ENCODE measurements at places on chromosomes 5 and 9.

DNA sequence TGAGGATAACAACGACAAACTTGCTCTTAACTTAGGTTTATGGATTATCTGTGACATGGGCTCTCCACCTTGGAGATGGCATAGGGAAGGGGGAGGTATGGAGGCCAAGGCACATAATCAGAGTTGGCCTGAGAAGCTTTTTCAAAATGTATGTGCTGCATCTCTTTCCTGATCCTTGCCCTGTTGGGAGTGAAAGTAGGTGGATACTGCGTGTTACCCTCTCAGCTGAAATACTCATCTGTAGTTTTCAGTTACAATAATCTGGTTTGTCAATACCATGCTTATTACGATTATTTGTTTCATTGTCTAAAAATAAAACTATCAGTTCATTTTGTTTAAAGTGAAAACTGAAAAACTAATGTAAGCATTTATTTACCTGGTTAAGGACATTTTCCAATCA is 86.7 kb downstream of the SLC44A1 start:
- no peak for DNase-seq

DNA sequence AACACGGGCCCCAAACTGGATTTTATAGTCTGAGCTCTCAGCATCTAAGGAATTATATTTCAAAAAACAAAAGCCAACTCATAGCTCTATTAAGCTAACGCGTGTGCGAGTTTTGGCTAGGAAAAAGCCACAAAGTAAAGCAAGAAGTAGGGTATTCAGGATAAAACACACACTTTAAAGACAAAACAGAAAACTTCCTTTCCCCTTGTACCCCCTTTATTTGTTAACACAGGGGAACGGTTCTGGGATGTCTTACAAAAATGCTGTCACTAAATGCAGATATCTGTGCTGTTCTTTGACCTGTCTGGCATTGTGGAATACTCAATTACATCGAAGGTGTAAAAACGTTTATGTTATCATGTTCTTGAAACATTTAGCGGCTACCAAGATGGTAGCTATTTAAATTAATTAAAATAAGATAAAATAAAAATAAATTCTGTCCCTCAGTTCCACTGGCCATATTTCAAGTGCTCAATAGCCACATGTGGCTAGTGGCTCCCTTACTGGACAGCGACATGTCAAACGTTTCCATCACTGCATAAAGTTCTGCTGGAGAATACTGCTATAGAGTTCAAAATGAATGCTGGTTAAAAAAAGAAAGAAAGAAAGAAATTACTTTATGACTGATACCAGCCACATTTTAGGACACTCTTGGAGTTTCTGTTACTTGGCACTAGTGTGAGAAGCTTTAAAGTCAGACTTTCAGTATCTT is 7.2 kb upstream of the MEF2C start:
- no peak for DNase-seq

GRCh38 chr5:40361378-40361777 is 318.3 kb upstream of the PTGER4 start:
- no peak for DNase-seq

DNA sequence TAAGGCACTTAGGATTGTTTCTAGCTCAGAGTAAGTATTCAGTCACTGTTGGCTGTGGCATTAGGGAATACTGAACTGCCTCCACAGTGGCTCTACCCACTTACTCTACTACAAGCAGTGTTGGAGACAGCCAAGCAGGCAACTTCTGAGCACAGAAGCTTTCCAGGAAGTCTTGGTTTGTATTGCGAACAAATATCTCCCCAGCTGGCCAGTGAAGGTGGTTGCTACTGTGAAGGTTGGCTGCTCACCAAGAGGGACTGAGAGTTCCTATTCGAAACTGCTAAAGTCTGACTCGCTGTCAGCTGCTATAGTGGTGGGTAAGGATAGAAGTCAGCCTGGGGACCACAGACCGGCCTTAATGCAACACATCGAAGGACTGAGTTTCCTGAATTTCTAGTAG is 319.1 kb downstream of the KIF4B start:
- DNase-seq: no peak

GRCh38 chr9:123823194-123823947 is 106.6 kb downstream of the DENND1A start:
- DNase-seq: no peak

GRCh38 chr5:122077366-122078115 is 518 bp downstream of the LOX start:
- peak; percentile 45 for DNase-seq

- DNase-seq: no peak
These were observed 359.8 kb upstream of the FAM174A start for GRCh38 chr5:100175346-100175745.

DNA sequence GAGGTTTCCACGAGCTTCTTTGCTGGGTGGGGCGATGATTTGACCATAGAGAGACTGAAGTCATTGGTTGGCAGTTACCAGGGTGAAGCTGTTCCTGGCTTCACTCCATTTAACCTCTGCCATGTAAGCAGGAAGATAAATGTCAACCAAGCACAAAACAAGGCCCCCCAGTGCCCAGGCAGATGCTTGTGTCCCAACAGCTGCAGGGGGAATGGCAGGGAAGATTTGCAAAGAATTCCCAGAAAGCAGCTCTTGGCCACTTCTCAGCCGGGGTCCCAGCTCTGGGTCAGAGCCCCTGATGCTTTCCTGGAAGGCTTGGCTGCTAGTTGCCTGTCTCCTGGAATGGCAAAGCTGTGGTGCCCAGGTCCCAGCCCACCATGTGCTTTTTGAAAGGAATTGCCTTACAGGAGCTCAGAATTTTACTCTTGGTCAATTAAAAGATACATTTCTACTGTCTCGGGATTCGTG is 383.4 kb downstream of the ENC1 start:
- DNase-seq: no peak

- DNase-seq: no peak
These were observed 26.3 kb upstream of the FBP1 start for GRCh38 chr9:94665613-94666012.

DNA sequence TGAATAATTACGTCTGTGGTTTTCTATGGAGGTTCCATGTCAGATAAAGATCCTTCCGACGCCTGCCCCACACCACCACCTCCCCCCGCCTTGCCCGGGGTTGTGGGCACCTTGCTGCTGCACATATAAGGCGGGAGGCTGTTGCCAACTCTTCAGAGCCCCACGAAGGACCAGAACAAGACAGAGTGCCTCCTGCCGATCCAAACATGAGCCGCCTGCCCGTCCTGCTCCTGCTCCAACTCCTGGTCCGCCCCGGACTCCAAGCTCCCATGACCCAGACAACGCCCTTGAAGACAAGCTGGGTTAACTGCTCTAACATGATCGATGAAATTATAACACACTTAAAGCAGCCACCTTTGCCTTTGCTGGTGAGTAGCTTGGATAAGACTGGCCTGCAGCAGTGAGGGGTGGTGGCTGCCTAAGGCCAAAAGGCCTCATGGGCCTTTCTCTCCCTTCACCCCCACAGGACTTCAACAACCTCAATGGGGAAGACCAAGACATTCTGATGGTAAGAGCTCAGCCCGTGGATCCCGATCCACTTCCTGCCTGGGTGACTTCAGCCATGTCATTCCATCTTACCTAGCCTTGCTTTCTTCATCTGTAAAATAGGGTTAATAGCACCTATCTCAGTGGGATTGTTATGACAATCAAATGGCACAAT is at the start of gene IL3:
Gene IL3 (plus strand): TSS at position 155 of the 661 bp plus-strand sequence. CDS start 52 bp downstream, at position 207.
- no peak for DNase-seq

DNA sequence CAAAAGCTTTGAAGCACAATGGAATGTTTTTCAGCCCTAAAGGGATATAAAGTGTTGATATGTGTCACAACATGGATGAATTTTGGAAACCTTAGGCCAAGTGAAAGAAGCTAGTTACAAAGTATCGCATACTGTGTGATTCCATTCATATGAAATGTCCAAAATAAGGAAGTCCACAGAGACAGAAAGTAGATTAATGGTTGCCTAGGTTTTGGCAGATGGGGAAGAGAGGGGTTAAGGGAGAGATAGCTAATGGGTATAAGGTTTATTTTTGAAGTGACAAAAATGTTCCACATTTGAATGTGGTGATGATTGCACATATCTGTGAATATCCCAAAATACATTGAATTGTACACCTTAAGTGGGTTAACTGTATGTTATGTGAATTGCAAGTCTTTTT is 57.5 kb upstream of the MCCC2 start:
- no peak for DNase-seq

- DNase-seq: no peak
These were observed 107.5 kb downstream of the GADD45G start for GRCh38 chr9:89712283-89712682.

GRCh38 chr9:976258-976942 is at the start of gene DMRT3:
TSS of gene DMRT3 (plus strand) at chr9:976655. CDS start at chr9:977002, 347 bp downstream.
- no peak for DNase-seq

DNA sequence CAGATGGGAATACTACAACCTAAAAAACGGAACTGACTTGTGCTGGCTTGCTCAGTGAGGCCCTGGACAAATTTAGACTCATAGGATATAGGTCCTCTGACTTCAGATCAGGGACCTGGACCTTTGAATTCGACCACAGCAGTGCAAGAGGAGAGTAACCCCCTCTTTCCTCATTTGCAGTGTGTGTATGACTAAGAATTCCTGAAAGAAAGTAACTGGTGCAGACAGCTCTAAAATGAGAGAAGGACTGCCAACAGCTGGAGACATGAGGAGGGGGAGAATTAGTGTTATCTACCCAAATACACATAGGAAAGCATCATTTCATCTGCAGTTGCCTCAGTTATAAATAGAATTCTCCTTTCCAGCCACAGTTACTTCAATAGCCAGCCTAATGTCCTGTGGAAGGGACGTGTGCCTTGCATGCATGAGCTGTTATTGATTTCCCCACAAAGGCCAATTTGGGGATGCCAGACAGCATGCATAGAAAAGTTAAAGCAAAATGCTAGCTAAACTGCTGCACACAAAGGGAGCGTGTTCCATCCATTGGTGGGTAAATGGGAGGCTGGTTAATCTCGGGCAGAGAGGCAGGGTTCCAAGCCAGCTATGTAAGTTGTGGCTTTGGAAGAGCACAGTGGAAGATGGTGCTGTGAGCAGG is 442.7 kb downstream of the CDK5RAP2 start:
- no peak for DNase-seq

- DNase-seq: no peak
These were observed 22.6 kb downstream of the FGF1 start for GRCh38 chr5:142663246-142663645.

- no peak for DNase-seq
These were observed 12.2 kb upstream of the RAPGEF6 start for GRCh38 chr5:131647048-131647769.

DNA sequence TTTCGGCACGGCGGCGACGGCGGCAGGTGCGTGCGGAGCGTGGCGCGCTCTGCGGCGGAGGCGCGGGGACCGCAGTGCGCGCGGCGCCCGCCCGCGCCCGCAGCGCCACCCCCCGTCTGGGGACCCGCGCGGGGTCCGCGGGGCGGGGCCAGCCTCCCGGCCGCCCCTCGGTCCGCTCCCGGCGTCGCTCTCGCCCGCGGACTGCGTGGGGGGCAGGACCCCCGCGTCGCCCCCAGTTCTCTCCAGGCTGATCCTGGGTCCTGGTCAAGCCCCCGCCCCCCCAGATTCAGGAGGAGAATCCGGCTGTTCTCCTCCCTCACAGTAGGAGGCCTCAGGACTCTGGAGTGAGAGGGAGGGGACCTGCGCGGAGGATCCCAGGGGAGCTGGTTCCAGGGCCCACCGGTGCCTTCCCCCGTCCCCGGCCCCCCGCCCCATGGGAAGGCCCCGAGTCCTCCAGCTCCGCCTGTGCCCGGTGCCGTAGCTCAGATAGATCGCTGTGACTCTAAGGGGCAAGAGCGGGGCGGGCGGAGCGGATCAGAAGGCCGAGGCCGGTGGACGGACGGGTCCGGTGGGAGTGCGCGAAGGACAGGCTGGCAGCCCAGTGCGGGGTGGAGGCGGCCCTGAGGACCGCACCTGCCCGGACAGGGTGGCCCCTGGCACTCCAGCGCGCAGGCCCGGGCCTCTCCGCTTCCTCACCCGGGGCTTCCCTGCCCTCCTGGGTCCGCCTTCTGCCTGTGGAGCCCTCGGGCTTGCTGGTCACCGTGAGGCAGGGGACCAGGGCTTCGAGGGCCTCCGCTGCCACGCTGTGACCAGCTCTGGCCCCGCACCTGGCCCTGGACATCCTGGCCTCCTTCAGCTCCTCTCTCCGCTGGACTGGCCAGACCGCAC is at the start of gene RNF208:
Gene RNF208 (minus strand): TSS at position 51 of the 888 bp plus-strand sequence. CDS start 1,028 bp downstream, outside the sequence.
- DNase-seq: peak; percentile 32

DNA sequence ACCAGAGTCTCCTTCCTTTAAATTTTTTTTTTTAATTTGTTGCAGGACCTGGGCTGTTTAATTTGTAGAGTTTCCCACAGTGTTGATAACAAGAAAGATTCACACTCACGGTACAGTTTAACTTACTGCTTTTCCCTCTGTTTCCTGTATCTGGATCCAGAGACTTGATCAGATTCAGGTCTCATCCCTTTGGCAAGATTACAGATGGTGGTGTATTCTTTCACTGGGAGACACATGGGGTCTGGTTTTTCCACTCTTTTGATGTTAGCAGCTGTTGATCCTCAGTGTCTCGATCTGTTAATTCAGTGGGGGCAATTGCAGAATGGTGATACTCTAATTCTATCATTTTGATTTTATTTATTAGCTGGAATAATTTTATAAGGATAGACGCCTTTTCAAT is 75.4 kb upstream of the TNFAIP8 start:
- DNase-seq: no peak

- DNase-seq: no peak
These were observed 289.3 kb downstream of the FANCC start for GRCh38 chr9:95027914-95028852.

DNA sequence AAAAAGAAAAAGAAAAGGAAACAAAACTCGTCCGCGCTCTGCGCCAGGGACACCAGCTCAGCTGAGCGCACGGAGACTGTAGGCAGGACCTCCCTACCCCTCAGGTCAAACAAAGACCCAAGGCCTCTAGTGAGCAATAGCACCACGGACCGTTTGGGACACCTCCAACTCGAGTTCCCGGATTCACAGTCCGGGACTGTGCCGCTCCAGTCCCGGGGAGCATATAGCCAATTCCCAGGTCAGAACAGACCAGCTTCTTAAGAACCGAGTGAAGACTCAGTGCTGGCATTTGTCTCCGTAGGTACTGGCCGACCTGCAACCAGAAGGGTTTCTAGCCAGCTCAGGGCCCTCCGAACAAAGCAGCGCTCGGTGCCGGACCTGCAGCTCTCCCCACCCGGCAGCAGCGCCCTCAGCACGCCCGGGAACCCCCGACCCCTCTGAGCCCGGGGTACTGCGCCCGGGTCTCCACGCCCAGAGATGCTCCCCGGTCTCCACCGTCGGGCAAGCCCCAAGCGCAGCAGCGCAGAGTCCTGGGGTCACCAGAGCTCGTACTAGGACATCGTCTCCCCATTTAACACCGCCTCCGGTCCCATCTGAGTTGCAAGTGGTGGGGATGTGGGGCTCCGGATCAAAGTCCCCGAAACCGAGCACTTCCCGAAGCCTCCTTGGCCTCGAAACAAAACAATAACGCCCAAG is 591 bp downstream of the ABCA1 start:
- peak; percentile 54 for DNase-seq

DNA sequence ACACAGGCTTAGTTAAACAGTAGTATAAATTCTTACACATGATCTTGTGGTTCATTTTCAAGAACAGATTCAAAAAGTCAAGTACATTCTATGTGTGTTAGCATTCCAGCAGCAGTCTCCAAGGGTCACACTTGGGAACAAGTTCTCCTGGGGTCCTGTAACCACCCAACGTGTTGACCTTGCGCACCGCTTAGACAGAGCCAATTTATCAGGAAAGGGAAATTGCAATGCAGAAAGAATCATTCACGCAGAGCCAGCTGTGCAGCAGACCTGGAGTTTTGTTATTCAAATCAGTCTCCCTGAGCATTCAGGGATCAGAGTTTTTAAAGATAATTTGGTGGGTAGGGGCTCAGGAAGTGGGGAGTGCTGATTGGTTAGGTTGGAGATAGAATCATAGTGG is 8.5 kb upstream of the RXFP3 start:
- no peak for DNase-seq

- DNase-seq: no peak
These were observed 291.2 kb downstream of the TMEM167A start for GRCh38 chr5:82785882-82786509.

Data from GM03348 (cell line).